ENCODE measurements at places on chromosomes 13 and 19. TPM values are rescaled to one million over a fixed set of nuclear protein-coding genes. Genes with fewer than 3 reads are reported as not detected.

DNA sequence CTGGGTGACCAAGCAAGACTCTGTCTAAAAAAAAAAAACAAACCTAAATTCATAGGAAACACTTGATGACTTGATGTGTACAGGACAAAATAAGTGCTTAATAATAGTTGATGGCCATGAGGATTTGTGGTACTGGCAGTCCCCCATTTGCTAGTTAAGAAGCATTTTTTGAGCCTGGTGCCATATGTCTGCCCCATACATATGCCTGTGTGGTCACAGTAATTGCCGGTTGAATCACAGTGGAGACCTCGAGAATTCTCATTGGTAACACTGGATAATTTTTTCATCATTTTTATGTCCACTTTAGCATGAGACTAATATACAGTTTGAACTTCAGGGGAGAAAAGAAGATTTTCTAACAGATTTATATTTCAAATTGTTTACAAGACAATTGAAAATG lies 79.2 kb downstream of the LRCH1 start:
- no peak for DNase-seq

DNA sequence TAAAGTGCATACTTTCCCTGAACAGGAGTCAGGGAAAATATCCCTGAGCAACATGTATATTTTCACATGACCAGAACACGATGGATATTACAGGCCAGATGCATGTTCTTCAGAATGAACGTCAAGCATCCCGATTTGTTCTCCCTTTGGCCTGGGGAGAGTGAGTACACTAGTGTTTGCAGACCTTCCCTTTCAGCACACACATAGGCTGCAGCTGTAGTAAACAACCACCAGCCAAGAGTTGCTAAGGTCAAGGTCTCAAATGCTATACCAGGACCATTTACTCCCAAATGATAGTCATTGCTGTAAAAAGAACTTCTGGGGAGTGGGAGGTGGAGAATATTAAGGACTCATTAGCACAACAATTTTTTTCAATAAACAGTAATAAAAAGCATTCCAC lies 3.0 kb downstream of the KLF12 start:
- DNase-seq: no peak

Gene IL4I1
- total RNA-seq: 52.7 TPM

- DNase-seq: no peak
Measured at GRCh38 chr19:1471010-1471514, 8.0 kb downstream of the C19orf25 start.

Gene FOXO1
- total RNA-seq: 62.7 TPM

All from activated T-cell treated with anti-CD3 and anti-CD28 coated beads, Interleukin-2, amount 50 U/mL, for 4 hours (primary cell).